CD8-positive, alpha-beta T cell (primary cell): ENCODE measurements at places on chromosomes 7 and 10. TPM values are rescaled to one million over a fixed set of nuclear protein-coding genes. Genes with fewer than 3 reads are reported as not detected.

DNA sequence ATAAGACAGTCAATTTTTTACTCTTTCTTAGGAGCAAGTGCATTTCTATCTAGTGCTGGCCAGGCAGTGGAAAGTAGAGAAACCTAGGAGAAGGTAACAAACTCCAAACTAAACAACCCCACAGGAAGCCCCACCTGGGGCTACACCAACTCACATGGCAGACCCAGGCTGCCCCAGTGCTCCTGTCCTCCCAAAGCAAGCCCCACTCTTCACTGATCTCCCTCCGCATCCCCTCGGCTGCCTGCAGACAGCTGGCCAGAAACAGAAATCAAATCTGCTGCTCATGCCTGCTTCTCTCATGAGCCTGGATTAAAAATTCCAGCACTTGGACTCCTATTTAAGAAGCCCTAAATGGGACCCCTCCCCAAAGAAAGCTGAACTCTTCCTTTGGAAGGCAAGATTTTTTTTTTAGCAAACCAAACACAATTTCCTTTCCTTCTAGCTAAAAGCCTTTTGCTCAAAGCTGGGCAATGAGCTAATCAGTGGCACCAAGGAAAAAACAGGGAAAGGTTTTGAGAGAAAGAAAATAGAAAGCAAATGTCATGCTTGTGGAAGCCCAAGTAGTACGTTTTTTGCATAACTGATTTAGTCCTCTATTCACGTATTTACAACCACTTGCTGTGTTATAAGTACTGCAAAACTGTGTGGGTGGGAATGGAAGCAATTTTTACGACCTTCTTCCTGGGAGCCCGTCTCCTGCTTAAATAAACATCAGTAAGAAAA is 10.8 kb downstream of the PDE1C start:
- DNase-seq, result no peak

GRCh38 chr7:114627231-114627630 is 212.6 kb downstream of the FOXP2 start:
- DNase-seq, result no peak

GRCh38 chr10:23918839-23919238 is 290.1 kb upstream of the KIAA1217 start:
- no peak for DNase-seq

DNA sequence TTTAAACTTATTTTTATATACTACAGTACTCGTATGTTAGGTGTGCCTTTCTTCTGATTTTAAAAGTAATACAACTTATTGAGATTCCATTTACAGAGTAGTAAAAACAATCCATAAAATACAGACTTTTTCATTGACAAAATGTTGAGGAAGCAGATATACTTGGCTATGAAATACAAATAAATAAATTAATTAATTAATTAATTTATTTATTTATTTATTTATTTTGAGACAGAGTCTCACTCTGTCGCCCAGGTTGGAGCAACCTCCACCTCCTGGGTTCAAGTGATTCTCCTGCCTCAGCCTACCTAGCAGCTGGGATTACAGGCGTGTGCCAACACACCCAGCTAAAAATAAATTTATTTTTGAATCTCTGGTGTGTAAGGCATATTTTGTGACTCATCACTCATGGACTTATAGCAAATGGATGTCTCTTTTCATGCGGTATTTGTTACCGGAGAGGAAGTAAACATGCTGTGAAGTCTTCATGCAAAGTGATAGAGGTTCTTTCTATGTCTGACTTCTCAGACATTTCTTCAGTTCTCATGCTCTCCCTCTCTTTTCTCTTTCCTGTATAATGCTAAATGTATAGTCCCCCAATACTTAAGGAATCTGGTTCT is 20.2 kb upstream of the SRPK2 start:
- DNase-seq, result no peak

The NPY4R gene
- not detected for total RNA-seq
